Naive thymus-derived CD4-positive, alpha-beta T cell (primary cell): ENCODE measurements at places on chromosomes 5 and 9. TPM values are rescaled to one million over a fixed set of nuclear protein-coding genes. Genes with fewer than 3 reads are reported as not detected.

The SLC34A1 gene
- polyA plus RNA-seq = not detected

The ITGA2 gene
- 0.19 TPM for polyA plus RNA-seq

The OR2Y1 gene
- polyA plus RNA-seq = not detected

The ANKRD18A gene
- polyA plus RNA-seq = 0.20 TPM

The FAM81B gene
- not detected for polyA plus RNA-seq

The CDKN2A gene
- 0.79 TPM for polyA plus RNA-seq

The SLC6A7 gene
- not detected for polyA plus RNA-seq

The CCNJL gene
- polyA plus RNA-seq = not detected

The CLIC3 gene
- polyA plus RNA-seq = 0.77 TPM

DNA sequence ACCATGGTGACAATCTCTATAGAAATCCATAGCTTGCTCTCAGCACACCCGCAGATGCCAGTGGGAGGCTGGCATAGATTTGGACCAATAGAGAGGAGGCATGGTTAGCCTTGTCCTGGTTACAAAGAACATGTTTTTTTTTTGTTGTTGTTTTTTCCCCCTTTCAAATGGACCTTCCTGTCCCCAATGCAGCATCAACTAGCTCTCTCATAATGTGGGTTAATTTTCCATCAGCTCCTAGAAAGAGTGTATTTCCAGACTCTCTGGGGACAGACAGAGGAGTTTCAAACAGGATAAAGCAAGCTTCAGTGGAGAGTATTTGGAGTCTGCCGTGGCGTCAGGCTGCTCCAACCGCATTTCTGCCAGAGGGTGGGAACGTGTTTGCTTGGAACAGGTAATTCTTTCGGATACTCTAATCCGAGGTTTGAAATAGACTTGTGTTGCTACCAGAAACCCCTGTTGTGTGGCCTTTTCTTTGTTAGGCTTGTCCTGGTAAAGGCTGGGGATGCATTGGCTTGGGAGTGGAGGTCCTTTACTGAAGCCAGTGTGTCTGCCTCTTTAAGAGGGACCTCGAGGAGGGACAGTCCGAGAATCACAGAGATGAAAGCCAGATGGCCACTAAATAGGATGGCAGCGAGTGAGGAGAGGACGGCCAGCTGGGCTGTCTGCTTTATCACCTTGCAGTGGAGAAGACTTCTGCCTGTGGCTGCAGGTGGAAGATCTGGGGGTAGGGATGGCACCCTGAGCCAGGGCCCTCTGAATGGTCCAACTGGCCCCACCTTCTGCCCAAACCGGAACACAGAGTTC, 130.5 kb upstream of the CPEB4 start:
- no peak for DNase-seq

GRCh38 chr5:177195307-177195952, 61.9 kb downstream of the NSD1 start:
- no peak for DNase-seq

- DNase-seq = no peak
Observed at GRCh38 chr5:55160493-55161209, 680 bp downstream of the GPX8 start.

- DNase-seq = peak; percentile 31
Observed at GRCh38 chr9:94153905-94154304, 69.6 kb downstream of the PTPDC1 start.

DNA sequence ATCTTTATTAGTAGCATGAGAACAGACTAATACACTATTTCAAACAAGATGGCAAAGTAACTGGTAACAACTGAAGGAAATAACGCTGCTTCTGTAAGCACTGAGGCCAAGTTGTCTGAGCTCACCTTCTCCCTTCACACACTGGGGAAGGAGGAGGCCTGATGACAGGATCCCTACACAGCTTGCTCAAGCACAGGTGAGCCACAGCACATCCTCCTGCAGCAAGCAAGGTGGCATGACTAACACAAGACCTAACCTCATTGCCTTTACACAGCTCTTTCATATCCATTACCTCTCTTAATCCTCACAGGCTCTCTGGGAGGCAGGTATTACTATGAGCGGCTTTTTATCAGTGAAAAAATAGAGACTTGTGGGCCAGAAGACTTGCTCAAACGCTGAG, 83.3 kb downstream of the ARL15 start:
- no peak for DNase-seq

DNA sequence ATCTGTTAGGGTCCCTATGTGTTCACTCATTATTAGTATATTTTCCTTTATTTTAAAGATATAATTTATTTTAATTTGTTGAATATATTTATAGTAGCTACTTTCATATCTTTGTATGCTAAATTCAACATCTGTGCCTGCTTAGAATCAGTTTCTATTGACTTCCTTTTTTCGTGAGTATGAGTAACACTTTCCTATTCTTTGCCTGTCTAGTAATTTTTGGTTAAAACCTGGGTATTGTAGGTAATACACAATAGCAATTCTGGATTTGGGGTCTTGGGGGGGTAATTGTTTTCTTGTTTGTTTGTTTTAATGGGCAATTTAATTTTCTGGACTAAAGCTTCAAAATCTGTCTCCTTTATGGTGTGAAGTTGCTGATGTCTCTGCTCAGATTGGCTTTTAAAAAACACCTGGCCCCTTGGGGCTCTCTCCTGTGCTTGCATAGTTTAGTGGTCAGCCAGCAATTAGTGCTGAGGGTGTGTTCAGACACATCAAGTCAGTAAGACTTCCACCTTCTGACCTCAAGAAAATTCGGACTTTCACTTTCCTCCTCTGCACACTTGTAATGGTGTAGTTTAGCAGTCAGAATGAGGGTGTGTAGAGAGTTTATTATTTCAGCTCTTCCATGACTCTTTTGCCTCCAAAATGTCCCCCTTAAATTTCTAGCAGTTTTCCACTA, 124.4 kb upstream of the MAP1B start:
- no peak for DNase-seq

DNA sequence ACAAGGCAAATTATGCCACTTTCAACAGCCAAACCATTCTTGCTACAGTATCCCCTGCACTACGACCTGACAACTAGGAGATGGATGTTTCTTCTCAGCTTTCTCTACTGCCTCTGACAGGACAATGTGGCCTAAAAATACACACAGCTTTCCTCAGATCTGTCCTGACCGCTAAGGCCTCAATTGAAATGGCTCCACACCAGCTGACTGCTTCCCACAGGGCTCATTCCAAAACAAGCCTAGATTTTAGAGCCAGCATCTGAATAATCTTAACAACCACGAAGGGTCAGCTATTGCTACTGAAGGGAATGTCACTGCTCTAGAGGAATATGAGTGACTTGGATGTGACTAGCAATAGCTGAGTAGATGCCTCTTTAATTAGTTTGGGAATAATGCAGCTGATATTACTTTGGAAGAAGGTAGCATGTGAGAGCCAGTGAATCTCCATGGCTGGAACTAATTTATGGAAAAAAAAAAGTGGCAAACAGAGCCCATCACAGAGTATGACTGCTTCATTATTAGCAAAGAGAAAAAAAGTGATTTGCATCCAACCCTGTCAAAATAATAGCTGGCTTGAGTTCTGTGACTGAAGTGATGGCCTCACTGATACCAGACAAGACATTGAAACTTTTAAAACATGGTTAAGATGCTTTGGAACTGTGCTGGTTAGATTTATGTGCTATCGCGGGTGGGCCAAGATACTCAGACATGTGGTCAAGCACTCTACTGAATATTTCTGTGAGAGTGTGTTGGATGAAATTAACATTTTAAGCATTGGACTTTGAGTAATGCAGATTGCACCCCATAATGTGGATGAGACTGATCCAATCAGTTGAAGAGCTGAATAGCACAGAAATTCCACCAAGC, 450.2 kb downstream of the NR2F1-AS1 start:
- DNase-seq = no peak

- DNase-seq = no peak
Observed at GRCh38 chr5:61176631-61177030, 14.4 kb upstream of the SMIM15 start.

- no peak for DNase-seq
Observed at GRCh38 chr5:63262185-63262981, 683.8 kb downstream of the LRRC70 start.

DNA sequence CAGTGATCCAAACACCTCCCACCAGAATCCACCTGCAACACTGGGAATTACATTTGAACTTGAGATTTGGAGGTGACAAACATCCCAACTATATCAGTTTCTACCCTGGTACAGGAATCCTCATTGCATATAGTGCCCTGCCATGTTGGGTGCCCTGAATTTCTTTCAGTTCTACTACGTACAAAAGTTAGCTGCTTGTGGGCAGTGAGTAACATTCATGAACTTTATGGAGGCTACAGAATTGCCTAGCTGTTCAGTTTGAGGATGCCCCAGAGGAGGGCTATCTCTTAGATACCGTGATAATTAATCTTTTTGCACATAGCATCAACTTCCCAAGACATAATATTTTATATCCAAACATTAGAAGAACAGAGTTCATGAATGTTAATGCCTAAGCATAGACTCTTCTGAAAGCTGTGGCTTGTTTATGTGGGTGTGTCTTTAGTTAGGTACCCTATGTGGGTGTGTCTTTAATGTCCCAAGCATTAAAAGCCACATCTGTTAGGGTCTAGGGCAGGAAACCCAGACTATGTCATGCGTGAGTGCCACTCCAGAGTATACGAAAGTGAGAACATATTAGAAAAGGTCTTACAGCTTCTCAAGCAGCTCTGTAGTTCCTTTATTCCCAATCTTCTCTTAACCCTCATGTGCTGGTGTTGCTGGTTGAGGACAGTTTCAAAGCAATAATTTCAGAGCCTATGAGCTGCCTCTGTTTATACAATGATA, 47.0 kb upstream of the CHD1 start:
- no peak for DNase-seq

DNA sequence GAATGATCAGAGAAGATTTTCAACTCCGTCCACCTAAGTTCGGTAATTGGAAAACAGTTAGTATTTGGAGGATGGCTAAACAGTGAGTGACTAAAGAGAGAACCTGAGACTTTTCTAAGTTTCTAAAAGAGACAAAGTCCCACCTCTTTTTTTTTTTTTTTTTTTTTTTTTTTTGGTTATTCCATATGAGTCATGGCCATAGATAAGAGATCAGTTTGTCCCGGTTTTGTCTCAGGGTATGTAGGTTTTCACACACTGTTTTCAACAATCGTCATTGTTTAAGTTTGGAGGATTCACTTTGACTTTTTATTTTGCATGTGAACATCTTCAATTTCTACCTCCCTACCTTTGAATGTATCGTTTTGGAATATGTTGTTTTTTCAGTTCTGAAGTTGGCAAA, 85.9 kb downstream of the NTRK2 start:
- DNase-seq = no peak

DNA sequence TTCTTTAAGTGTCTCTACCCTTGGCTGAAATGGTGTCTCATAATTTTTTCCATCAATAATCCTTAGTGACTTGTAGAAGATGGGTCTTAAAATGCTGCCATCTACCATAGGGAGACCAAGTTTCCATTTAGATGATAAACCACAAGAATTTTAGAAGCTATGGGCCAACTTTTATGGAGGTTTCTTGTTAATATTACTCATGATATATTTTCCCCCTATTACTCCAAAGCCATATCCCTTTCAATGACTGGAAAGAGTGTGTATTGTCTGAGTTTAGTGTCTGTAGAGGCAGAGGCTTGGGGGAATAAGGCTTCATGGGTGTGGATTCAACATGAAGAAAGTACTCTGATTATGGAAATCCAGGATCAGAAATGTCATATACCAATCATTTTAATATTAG, 507.3 kb upstream of the TNC start:
- no peak for DNase-seq

GRCh38 chr9:23771746-23772384, 54.2 kb downstream of the ELAVL2 start:
- no peak for DNase-seq

GRCh38 chr5:169716287-169716686, 79.2 kb downstream of the DOCK2 start:
- DNase-seq = no peak

- DNase-seq = no peak
Observed at GRCh38 chr9:100485196-100485595, 12.2 kb downstream of the TMEFF1 start.

DNA sequence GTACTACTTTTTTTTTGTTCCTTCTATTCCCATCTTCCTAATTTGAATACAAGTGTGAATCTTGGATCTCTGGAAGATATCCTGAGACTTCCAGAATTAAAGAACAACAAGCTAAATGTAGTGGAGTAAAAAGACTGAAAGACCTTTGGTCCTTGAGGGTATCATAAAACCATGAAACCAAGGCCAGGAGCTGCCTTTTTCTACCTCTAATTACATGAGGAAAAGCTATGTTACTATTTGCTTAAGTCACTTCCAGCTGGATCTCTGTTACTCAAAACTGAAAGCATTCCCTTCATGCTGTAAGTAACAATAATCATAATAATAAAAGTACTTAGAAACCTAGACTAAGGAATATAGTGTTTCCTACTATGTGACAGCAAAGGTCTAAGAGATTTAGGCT, 649.6 kb downstream of the KCTD16 start:
- no peak for DNase-seq

DNA sequence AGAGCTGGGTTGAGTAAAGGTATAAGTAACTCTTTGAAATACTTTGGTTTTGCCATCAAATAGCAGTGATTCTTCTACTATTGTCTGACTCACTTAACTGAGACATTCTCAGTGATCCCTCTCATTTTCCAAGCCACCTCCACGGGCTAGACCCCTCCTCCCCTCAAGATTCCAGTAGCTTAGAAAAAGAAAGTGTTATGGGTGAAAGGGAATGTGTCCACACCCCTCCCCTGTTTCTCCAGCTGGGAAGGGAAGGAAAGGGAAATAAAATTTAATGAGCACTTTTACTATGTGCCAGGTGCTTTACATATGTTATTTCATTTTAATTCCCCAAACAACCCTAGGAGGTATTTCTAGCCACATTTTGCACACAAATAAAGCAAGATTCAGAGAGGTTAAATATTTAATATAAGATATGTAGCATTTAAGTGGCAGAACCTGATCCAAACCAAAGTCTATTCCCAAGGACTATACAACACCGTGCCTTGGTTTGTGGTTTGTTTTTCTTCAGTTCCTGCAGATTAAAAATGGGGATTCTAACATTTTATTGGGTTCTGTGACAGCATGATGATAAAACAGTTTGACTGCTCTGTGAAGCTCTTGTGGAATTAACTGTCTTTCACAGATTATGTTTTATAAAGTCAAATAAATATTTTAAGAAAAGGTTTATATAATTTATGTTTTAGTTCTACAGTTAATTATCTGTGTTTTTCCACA, 135.9 kb downstream of the ZSWIM6 start:
- DNase-seq = no peak

DNA sequence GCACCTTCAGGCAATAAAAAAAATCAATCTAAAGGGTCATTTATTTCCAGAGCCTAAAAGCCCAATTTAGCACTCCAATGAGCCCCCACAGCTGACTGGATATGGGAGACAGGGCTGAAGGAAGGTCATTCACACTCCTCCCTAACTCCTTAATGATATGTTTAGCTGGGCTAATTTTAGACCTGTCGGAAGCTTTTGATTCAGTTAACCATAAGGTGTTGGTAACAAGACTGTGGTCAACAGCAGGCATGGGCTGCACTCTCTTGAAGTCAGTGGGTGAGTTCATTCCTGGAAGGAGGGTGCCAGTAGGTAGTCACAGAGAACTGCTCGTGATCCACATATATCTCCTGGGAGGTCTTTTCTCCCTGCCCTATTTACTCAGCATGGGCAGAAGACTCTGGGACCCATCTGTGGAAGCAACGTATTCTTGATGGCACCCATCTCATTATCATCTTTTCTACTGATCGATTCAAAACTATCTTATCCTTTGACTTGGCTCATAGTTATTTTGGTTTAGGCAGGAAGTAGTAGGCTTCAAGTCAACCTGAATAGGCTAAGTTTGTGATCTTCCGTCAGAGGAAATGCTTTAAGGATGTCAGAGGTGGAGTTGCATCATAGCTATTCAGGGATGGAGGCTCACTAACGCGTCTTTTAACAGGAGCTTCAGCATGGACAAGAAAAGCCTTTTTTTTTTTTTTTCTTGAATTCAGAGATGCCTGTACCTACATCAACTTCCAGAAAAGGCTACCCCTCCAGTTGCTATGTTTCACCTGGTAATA, 367.7 kb upstream of the SLC30A5 start:
- no peak for DNase-seq
